Right kidney (tissue), 9 donors: ENCODE measurements at places on chromosomes 4 and X.

DNA sequence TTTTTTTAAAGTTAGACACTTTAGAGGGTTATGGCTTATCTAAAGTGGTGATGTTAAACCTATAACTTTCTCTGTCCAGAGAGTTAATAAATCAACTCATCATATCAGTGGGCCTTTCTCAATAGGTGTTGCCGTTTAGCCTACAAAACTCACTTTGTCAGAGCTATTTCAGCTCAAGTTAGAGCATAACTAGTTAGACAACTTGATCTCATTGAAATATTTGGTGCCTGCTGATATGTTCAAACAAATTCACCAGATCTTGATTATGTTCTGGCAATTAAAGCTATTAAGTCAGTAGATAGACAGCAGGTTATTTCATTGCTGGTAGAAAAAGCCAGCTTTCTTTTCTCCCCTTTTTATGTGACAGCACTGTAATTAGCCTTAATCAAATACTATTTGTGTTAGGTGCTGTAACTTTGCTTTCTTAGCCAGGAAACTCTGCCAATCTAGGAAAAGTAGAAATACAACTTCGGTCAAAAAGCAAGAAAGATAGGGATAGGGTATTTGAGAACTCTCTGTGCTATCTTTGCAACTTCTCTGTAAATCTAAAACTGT lies 191.8 kb downstream of the MAML3 start:
- DNase-seq = no peak

- DNase-seq = no peak
Measured at GRCh38 chr4:114062499-114062898, 83.1 kb upstream of the ARSJ start.

DNA sequence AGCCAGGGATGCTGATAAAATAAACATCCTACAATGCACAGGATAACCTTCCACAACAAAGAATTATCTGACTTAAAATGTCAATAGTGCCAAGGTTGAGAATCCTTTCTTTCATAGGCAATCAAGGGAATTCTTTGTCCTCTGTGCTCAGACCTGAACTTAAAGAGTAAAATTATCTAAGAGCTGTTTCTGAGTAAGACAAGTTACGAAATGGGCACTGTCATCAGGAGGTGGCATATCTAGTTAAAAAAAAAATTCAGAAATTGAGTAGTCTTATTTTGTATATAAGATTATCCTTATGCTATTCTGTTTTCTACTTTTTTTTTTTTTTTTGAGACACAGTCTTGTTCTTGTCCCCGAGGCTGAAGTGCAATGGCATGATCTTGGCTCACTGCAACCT lies 3.3 kb upstream of the RAB33B start:
- DNase-seq = no peak

DNA sequence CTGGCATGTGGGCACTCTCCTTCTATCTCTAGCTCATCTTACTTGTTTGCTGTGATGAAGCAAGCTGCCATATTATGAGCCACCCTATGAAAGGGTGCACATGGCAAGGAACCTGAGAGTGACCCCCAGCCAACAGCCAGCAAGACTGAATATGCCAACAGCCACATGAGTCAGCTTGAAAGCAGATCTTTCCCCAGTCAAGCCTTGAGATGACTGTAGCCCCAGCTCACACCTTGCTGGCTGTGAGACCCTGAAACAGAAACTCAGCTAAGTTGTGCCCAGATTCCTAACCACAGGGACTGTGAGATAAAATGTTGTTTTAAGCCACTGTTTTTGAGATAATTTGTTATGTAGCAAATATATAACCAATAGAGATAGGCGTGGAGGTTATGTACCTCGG lies 36.2 kb downstream of the KDM5C start:
- DNase-seq = no peak

GRCh38 chr4:146333187-146333894 lies 119.0 kb downstream of the REELD1 start:
- no peak for DNase-seq

DNA sequence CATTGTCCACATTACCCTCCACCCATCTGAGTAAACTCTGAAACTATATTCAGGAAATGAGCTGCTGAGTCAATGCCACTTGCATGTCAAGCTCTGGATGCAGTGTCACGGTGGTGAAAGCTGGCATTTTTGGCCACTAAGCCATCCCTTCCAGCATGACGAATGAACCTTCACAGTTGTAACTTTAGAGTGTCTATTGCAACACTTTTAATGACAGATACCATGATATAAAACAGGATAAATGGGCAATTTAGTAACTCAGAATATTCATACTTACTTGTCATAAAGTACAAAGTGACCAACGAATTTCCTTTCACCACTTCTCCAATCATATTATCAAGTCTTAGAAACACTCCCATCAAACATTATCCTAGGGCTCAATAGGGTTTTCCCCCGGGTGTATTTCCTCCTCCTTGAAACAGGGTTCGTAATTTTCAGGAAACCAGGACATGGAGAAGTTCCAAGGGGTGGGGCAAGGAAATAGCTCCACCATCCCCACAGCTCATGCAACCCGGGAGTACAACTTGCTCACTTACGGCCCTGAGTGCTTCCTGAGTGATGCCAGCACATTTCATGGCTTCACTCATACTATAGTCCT lies 73.1 kb downstream of the MTHFD2L start:
- DNase-seq = no peak

- DNase-seq = no peak
Measured at GRCh38 chrX:68827256-68827655, 1.6 kb upstream of the EFNB1 start.

GRCh38 chrX:72121383-72121782 lies 10.3 kb downstream of the RTL5 start:
- DNase-seq = no peak

DNA sequence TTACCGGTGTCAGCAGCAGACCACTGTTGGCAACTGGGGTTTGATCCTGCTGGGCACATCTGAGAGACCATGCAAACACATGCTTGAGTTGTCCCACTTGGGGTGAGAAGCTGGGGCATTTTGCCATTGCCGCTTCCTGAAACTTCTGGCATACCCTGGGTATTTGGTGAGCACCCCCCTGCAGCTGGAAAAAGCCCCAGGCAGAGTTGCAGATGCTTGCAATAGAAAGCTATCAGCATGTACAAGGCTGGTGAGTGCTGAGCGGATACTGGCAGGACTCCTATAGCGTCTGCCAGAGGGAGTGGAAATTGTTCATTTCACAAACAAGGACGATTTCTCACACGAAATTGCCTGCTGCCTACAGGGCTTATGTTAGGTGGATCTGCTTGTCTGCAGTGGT lies 32.3 kb downstream of the SUPT20HL1 start:
- no peak for DNase-seq

DNA sequence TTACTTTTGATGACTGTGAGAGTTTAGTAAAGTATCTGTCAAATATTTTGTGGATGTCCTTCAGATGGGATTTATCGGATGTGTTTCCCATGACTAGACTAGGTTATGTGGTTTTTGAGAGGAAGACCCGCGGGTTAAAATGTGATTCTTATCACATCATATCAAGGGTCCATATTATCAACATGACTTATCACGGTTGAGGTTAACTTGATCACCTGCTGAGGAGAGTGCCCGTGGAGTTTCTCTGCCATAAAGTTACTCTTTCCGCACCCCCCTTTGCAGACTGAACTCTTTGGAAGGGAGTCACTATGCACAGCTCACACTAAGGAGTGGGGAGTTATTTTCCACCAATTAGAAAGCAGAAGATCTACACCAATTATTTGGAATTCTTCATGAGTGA lies 38.7 kb downstream of the GLRB start:
- DNase-seq = no peak

DNA sequence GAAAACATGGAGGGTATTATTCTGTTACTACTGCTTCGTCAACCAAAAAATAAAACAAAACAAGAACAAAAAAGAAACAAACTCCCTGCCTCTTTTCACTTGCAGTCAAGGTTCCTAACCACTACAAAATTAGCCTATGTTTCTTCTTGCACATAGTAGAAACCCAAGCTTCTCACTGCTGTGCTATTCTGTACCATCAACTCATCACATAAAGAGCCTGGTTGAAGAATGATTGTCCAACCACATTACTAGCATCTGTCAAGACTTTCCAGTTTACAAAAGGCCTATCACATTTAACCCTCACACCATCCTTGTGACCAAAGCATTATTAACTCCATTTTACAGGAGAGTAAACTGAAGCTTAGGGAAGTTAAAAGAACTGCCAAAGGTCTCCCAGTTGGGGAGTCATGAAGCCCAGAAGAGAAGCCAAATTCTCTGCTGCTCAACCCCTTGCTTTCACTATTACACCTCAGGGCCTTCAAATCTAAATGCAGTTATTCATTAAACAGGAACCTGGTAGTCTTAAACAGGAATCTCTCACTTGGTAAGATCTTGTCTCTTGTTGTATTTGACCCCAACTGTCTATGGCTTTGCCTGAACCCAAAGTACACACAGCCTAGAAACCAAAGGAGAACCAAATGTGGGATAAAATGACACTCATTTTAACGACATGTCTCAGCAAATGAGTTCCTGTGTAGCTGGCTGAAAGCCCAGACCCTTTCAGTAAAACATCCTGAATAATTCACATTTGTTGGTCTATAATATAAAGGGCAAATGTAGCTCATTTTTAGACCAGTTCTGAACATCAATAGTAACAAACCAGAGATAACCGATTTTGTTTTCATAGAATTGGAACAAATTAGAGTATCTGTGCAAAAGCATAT lies 8.6 kb downstream of the F9 start:
- DNase-seq = no peak

DNA sequence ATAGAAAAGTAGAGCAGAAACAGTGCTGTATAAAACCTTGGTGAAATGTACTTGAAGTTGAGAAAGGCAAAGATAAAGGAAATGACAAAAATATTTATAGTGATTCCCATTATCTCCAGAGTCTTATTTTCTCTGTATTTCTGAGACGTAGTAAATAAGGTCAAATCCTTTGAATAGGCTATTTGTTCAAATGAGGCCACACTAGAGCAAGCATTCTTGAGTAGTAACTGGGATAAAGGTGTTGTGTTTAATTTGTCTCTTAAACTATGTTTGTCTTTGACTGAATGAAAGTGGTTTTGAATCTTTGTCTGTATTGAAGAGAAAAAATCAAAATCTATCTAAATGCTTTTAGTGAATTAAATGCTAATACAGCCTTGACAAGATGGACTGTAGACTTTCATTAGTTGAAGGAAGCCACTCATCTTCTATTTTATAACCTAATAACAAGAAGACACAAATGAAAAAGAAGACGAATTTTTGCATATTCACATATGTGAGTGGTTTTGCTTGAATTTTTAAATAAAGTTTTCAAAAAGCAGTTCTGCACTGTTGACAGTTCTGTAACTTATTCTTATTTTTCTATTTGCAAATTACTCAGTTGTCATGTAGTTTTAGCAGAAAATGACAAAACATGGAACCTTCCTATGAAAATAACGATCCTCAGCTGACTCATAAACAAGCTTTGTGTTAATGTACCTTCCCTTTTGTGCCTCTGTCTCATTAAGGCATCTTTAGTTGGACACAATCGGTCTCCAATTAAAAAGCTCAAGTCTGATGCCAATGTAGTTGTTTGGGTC lies 94.8 kb upstream of the PCDH18 start:
- DNase-seq = no peak

- DNase-seq = no peak
Measured at GRCh38 chr4:151331276-151332042, 6.1 kb upstream of the SH3D19 start.

GRCh38 chrX:57737881-57738280 lies 57.8 kb upstream of the NLRP2B start:
- DNase-seq = no peak

DNA sequence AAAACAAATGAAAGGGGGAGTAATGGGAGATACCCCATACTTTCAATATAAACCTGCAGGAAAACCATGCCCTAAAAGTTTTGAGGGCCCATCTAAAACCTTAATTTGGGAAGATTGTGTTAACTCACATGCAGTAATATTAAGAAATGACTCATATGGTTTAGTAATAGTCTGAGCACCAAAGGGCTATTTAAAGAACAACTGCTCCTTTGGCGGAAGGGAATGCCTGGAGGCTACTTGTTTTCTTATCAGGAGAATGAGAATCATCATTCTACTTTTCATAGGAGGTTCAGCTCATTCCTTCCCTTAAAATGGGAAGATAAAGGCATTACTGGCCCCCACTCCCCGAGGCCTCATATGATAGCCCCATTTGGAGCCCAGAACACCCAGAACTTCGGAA lies 47.6 kb downstream of the SPIN3 start:
- DNase-seq = no peak

GRCh38 chr4:185183622-185184281 lies 20.0 kb downstream of the CFAP97 start:
- peak; percentile 6 for DNase-seq

GRCh38 chrX:2589186-2590020 lies 88.6 kb upstream of the DHRSX start:
- DNase-seq = no peak

DNA sequence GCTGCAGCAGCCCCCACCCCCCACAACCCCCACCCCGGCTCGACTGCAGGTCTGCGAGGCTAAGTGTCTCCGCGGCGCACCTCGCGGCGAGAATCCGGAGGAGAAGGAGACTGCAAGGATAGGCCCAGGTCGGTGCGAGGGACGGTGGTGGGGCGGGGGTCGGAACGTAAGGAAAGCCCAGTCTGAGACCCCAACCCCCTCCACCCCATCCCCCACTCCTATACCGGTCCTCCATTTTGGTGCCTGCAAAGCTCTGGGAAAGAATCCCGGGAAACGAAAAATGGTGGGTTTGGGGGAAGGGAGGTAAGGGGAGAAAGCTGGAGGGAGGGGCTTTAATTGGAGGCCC lies 614 bp downstream of the BEX3 start:
- DNase-seq = no peak

GRCh38 chrX:137748827-137749226 lies 182.9 kb downstream of the ZIC3 start:
- DNase-seq = no peak

GRCh38 chrX:13119386-13119785 lies 75.0 kb upstream of the FAM9C start:
- no peak for DNase-seq
